ENCODE measurements at places on chromosomes 5 and 9.

DNA sequence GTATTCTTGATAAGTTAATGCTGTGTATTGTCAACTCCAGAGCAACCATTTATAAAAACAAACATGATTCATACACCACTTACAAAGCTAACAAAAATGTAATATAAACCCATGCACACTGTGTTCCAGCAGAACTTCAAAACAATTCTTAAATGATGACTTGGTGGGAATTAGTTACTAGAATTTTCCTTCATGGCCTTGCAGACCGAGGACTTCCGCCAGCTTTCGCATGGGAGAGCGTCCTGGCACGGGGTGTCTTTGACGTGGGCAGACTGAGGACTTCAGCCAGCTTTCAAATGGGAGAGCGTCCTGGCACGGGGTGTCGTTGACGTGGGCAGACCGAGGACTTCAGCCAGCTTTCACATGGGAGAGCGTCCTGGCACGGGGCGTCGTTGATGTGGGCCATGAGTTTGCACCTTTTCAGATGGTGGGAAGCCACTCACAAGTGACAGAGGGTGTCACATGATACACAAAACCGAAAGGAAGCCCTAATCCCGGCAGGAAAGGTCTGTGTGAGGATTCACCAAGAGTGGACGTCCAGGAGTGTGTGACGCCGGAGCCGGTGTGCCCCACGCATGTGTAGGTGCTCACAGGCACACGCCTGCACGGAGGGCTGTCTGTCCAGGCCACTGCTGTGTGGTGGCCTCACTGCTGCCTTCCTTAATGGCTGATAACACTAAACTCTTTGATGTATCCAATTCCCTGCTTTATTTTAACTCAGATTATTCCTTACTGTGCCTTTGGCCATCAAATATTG is 211.3 kb upstream of the IRX4 start:
- peak; percentile 98 for DNase-seq

DNA sequence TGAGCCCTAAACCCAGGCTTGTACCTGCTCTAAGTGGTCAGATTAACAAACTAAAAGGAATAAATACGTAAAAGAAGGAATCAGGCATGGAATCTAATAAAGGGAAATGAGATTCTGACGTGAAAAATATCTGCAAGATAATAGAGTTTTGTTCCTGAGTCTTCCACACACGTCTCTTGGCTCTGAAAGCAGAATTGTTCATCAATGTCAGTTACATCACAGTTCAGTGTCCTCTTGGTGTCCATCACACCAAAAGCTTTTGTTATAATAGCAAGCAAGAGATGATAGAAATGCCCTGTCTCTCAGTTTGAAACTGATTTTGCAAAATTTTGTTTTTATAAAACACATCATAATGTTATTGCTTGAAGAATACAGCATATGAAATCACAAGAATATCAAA is 34.7 kb upstream of the NMUR2 start:
- no peak for DNase-seq

- peak; percentile 27 for DNase-seq
Measured at GRCh38 chr5:110038297-110038997, 348.7 kb downstream of the MAN2A1 start.

DNA sequence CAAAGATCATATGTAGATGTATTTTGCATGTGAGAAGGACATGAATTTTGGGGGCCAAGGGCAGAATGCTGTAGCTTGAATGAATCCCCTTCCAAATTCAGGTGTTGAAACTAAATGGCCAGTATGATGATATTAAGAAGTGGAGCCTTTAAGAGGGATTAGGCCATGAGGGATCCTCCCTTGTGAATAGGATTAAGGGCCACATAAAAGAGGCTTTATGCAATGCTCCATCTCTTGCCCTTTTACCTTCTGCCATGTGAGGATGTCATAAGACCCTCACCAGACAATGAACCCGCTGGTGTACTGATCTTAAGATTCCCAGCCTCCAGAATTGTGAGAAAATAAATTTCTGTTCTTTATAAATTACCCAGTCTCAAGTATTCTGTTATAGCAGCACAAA is 206.1 kb downstream of the YTHDC2 start:
- no peak for DNase-seq

GRCh38 chr5:137959488-137959887 is 70.2 kb downstream of the PKD2L2 start:
- no peak for DNase-seq

GRCh38 chr5:158471535-158471924 is 612.6 kb upstream of the CLINT1 start:
- DNase-seq: no peak

- no peak for DNase-seq
Measured at GRCh38 chr9:112006361-112007020, 109.9 kb downstream of the UGCG start.

GRCh38 chr9:90898228-90898627 is 96.6 kb downstream of the SYK start:
- peak; percentile 24 for DNase-seq

GRCh38 chr5:57119031-57119430 is 54.8 kb upstream of the GPBP1 start:
- no peak for DNase-seq

- peak; percentile 52 for DNase-seq
Measured at GRCh38 chr9:116269250-116269649, 115.7 kb downstream of the PAPPA start.

GRCh38 chr9:114989600-114990410 is 59.4 kb upstream of the TNFSF8 start:
- no peak for DNase-seq

GRCh38 chr5:96124589-96124988 is 162.9 kb upstream of the ELL2 start:
- DNase-seq: peak; percentile 27

GRCh38 chr5:126120939-126121338 is 302.3 kb upstream of the GRAMD2B start:
- no peak for DNase-seq

DNA sequence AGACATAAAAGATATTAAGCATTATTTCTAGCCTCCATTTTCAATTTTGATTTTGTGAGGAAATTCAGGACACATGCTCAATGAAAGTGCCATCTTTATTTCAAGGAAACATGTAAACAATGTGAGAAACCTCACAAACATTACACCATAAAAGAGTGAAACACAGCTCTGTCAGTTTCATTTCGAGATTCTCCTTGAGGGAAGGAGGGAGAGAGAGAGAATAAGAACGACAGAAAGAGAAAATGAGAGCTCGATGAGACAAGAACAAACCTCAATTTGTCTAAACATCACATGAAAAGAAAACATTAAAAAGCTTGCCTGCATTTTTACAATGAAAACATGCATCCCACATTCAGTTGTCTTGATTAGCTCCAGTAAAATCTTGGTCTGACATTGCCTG is 553.5 kb upstream of the MEF2C start:
- no peak for DNase-seq

DNA sequence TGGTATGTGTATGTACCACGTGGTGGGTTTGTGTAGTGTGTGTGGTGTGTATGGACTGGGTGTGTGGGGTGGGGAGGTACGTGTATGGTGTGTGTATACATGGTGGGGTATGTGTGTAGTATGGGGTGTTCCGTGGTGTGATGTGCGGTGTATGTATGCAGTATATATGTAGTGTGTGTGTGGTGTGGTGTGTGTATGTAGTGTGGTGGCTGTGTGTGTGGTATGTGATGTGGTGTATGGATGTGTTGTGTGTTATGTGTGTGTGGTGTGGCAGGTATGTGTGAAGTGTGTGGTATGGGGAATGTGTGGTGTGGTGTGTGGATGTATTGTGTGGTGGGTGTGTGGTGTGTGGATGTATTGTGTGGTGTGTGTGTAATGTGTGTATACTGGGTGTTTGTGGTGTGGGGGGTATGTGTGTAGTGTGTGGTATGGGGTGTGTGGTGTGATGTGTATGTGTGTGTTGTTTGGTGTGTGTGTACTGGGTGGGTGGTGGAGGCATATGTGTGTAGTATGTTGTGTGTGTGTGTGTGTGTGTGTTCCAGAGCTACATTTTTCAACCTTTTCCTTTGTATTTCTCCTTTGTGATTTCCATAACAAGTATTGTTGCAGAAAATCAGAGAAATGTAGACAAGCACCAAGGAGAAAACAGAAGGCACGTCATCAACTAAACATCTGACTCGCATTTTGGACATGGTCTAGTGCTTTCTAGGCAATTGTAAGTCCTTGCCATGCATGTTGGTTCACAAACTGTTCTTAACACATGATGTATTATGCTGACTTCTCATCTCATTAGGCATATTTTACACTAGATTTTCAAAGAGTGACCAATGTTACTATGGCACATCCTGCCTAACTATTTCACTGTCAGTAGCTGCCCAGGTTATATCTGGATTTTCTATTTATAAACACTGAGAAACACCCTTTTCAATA is 13.2 kb downstream of the SEMA4D start:
- DNase-seq: no peak

GRCh38 chr9:33437898-33438297 is 9.5 kb downstream of the AQP3 start:
- DNase-seq: no peak

- no peak for DNase-seq
Measured at GRCh38 chr5:174547814-174548213, 176.6 kb upstream of the MSX2 start.

DNA sequence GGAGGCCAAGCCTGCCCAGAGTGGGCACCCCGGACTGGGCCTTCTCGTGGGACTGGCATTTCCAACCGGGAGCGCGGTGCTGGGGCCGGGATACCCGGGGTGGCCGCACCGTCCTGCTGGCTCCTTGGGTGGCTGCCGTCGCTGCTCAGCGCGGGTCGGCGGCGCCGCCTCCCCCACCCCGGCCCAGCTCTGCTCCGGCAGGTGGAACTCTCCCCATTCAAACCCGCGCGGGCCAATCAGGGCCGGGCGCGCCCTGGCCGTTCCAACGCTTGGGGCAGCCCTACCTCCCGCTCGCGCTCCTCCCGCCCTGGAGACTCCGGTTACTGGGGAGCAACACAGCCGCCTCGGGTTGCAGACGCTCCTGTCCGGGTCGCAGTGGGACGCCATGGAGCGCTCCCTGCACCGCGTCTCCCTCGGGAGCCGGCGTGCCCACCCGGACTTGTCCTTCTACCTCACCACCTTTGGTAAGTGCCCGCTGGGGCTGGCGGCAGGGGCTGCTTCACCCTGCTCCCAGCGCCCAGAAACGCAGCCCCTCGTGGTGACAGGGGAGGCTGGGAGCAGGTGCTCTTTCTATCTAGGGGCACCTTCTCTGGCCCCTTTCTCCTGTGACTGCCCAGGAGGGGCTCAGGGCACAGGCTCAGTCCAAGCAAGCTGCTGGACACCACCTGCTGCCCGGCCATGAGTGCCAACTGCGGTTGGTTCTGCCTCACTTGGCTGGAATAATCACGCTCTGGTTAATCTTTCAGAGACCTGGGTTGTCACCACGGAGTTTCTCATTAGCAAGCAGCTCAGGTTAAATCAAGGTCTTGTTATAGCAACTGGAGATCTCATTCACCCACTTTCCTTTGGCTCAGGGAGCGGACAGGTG is at the start of gene RGS3:
Gene RGS3, plus strand, starts transcription at position 310 of the 868 bp plus-strand sequence. Its CDS starts 76 bp downstream, at position 386.
- no peak for DNase-seq

- peak; percentile 70 for DNase-seq
Measured at GRCh38 chr9:69421908-69422801, 97.1 kb downstream of the ENTREP1 start.

- DNase-seq: no peak
Measured at GRCh38 chr9:98365781-98366180, 110.3 kb upstream of the TBC1D2 start.

DNA sequence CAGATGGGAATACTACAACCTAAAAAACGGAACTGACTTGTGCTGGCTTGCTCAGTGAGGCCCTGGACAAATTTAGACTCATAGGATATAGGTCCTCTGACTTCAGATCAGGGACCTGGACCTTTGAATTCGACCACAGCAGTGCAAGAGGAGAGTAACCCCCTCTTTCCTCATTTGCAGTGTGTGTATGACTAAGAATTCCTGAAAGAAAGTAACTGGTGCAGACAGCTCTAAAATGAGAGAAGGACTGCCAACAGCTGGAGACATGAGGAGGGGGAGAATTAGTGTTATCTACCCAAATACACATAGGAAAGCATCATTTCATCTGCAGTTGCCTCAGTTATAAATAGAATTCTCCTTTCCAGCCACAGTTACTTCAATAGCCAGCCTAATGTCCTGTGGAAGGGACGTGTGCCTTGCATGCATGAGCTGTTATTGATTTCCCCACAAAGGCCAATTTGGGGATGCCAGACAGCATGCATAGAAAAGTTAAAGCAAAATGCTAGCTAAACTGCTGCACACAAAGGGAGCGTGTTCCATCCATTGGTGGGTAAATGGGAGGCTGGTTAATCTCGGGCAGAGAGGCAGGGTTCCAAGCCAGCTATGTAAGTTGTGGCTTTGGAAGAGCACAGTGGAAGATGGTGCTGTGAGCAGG is 442.7 kb downstream of the CDK5RAP2 start:
- no peak for DNase-seq

GRCh38 chr5:180381428-180381827 is 28.3 kb upstream of the GFPT2 start:
- no peak for DNase-seq

DNA sequence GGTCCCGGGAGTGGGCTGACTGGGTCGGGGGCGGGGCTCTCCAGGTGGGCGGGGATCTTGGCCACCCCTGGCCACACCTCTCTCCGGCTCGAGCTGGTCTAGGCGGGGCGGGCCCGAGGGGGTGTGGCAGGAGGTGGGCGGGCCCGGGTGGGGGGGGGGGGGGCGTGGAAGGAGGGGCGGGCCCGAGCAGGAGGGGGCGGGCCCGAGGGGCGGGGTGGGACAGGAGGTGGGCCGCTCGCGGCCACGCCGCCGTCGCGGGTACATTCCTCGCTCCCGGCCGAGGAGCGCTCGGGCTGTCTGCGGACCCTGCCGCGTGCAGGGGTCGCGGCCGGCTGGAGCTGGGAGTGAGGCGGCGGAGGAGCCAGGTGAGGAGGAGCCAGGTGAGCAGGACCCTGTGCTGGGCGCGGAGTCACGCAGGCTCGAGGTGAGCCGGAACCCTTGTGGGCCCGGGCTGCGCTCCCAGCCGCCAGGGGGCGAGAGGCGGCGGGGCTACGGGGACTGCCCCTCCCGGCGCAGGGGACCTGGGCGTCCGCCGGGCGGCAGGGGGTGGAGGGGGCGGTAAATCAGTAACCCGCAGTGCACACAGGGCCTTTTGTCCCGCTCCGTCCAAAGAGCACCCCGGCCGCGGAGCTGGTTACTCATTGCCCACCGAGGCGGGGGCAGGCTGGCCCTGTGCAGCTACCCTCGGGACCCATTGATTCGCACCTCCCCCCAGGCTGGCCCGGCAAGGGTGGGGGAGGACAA is at the start of gene FGFR4:
Gene FGFR4, plus strand, starts transcription at position 262 of the 744 bp plus-strand sequence. CDS start 2,688 bp downstream, outside the sequence.
- DNase-seq: peak; percentile 53

GRCh38 chr9:100190339-100190738 is 91.3 kb downstream of the INVS start:
- DNase-seq: no peak

GRCh38 chr5:58505502-58505901 is 14.3 kb downstream of the GAPT start:
- DNase-seq: no peak

DNA sequence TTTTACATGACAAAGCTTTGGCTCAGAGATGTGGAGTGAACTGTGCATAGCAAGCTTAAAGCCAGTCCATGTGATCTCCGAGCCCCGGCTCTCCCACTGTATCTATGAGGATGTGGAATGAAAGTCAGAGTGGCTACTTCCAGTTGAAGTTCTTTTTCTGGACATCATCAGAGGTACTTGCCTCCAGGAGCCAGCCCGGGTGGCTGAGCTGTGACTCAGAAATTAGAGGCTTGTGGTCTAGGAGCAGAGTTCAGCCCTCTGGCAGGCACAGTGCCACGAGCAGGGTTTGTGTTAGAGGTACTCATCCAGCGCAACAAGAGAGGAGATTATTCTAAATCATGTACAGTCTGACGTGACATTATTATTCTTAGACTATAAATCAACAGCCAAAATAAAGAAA is 322.5 kb downstream of the CDK5RAP2 start:
- DNase-seq: no peak
